ENCODE measurements at places on chromosomes 6 and 20.

- no peak for DNase-seq
Observed at GRCh38 chr20:8335495-8336195, 203.6 kb downstream of the PLCB1 start.

GRCh38 chr6:83804886-83805285 is 48.3 kb upstream of the RIPPLY2 start:
- no peak for DNase-seq

DNA sequence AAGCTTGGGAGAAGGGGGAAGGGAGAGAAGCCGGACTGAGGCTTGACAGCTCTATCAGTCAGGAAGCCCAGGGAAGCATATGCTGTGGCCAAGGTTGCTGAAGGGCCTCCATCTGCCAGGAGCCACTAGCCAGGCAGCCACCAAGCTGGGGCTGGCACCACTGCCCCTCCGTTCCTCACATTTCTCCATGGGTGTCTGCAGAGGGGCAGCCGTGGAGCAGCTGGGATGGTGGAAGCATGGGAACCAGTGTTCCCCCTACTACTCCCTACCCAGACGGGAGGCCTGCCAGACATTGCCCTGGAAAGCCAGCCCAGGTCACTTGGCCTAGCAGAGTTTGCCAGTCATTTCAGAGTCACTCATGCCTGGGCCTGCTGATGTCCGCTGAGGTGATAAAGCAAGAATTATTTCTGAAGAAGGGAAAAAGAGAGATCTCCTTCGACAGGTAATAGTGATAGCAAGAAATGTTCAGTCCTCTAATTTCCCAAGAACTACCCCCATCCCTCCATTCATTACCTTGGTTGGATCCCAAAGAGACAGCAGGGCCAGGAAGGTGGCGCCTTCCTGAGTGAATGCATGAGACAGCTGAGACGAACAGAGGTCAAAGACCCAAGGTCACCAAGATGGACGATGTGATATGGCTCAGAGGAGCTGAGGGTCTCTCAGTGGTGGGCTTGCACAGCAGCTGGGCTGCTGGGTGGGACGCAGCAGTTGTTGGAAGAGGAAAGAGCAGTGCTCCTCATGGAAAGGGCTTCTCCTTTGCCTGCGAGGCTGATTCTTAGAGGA is 21.9 kb downstream of the SNPH start:
- no peak for DNase-seq

DNA sequence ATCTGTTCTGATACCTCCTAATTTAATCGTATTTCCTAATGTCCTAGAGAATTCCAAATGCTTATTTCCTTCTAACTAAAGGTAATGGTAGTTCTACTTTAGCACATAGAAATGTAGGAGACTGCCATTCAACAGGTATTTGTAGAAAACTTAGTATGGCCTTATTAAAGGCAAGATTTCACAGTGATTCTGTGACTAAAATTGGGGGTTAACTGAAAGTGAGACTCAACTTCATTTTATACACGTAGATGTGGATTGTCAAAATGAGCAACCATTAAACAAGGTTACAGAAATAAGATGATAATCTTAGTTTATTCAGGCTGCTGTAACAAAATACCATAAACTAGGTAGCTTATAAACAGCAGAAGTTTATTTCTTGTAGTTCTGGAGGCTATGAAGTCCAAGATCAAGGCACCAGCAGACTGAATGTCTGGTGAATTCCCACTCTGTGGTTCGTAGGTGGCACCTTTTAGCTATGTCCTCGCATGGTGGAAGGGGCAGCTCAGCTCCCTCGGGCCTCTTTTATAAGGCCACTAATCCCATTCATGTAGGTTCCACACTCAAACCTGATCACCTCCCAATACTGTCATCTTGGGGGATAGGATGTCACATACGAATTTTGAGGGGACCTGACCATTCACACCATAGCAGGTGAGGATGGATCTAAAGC is 38.7 kb downstream of the TAB2 start:
- DNase-seq = no peak

DNA sequence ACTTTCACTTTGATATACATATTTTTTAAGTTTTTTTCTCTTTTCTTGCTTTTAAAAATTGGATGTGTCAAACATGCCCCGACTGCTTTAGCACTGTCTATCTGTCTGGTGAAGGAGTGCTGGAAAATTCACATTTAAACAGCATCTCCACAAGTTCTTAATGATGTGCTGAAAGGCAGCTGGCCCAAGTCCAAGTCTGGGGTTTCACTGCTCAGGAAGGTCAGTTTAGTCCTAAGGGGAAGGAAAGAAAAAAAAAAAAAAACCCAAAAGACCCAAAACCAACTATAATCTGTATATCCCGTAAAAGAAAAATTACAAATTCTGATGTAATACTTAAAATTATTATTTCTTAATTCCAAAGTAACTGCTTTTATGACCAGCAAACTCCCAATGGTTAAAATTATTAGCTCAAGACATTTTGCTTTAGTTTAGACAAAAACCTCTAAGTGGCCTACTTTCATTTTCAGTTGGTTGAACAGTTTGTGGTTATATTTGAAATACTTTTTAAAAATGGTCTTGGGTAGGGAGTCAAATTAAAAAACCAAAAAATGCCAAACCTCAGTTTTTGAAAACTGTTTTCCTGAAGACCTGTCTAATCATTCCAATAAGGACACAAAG is 79.5 kb upstream of the PREP start:
- DNase-seq = peak; percentile 72

DNA sequence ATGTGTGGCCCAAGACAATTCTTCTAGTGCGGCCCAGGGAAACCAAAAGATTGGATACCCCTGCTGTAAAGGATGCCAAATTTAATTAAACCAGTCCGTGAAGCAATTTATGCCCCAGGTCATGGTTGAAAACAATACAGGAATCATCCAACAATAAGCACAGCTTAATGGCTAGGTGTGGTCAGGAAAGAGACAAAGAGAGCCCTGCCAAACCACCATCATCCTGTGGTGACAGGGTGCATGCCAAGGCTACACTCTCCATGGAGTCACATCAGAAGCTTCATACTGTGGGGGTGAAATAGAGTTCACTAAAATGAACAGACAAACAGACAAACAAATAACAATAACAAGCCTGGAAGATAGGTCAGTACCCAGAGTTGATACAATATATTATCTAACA is 62.7 kb downstream of the DZANK1 start:
- peak; percentile 68 for DNase-seq

DNA sequence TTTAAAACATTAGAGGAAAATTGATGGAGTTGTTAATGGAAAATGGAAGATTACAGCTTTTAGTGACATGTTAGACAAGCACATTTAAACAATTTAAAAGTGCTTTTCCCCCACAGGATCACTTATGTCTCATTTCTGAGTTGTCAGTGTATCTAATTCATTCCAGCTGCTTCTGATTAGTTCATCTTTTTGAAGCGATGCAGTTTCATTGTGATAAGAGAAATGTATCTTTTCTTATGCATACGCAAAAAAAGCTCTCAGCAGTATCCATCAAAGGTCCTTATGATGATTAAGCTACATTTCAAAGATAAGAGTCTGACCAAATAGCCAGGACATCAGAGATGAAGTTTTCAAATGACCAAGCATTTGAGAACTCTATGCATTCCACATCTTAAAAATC is 572.6 kb upstream of the SYNCRIP start:
- DNase-seq = no peak

DNA sequence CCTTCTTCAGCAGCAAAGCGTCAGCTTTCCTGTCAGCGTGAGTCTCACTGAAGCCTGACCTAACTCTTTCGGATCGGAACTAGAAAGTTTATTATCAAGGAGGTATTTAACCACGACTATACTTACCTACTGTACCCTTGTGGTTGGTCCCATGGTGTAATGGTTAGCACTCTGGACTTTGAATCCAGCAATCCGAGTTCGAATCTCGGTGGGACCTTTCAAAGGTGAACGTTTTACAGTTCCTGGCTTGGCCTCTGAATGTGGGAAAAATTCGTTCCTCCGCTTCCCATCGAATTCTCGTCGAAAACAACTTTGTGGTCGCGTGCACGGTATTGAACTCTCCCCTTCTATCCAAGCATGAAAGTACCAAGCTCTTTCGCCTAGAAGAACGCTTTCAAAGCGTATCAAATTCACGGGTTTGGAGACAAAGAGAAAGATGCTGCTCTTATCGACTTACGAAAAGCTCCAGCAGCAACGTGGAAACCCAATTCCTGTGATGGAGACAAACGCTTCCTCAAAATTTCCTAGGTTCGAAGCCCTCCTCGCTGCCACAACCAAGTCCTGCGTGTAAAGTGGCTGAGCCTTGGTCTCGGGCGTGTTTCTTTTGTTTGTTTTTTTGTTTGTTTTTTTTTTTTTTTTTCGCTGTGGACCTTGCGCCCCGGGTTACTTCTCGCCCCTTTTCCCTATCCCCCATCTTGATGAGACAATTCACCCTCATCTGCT is 63.7 kb downstream of the GPX5 start:
- DNase-seq = peak; percentile 68

GRCh38 chr6:37801605-37801940 is 18.0 kb upstream of the ZFAND3 start:
- no peak for DNase-seq

DNA sequence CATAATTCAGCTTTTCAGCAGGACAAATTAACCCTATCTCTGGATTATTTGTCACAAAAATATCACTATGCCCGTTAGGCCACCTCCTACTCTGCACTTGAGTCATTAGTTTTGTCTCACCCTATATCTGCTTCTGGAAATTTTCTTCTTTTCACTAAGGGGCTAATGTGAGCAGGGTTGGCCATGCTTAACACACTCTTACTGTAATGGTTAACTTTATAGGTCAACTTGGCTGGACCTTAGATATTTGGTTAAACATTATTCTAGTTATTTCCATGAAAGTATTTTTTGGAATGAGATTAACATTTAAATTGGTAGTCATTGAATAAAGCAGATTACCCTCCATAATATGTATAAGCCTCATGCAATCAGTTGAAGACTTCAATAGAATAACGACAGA is 394.6 kb upstream of the PTCHD4 start:
- DNase-seq = no peak

- DNase-seq = no peak
Observed at GRCh38 chr20:46721476-46721875, 12.0 kb downstream of the SLC2A10 start.

DNA sequence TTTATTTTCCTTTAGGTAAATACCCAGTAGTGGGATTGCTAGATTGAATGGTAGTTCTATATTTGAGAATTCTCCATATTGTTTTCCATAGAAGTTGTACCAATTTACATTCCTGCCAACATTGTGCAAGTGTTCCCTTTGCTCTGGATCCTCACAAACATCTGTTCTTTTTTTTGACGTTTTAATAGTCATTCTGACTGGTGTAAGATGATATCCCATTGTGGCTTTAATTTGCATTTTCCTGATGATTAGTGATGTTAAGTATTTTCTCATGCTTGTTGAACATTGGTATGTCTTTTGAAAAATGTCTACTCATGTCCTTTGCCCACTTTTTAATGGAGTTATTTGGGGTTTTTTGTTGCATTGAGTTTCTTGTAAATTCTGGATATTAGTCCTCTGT is 85.6 kb downstream of the UBE3D start:
- peak; percentile 71 for DNase-seq

GRCh38 chr6:110609101-110609500 is 132.7 kb upstream of the SLC22A16 start:
- DNase-seq = no peak

GRCh38 chr6:6912817-6913744 is 194.7 kb upstream of the RREB1 start:
- no peak for DNase-seq

- DNase-seq = no peak
Observed at GRCh38 chr20:24771542-24772061, 177.5 kb upstream of the CST7 start.

GRCh38 chr6:170025341-170025911 is 265.5 kb downstream of the DLL1 start:
- no peak for DNase-seq

- DNase-seq = no peak
Observed at GRCh38 chr6:25697537-25698340, 45.7 kb downstream of the SCGN start.

All from myocyte (in vitro differentiated cells).